Stimulated activated CD4-positive, alpha-beta T cell treated with anti-CD3 and anti-CD28 coated beads, Interleukin-4, amount 100 ng/mL, for 48 hours (primary cell): ENCODE measurements at places on chromosomes 4 and X.

GRCh38 chr4:13527192-13527980 lies 16.9 kb downstream of the NKX3-2 start:
- no peak for DNase-seq

DNA sequence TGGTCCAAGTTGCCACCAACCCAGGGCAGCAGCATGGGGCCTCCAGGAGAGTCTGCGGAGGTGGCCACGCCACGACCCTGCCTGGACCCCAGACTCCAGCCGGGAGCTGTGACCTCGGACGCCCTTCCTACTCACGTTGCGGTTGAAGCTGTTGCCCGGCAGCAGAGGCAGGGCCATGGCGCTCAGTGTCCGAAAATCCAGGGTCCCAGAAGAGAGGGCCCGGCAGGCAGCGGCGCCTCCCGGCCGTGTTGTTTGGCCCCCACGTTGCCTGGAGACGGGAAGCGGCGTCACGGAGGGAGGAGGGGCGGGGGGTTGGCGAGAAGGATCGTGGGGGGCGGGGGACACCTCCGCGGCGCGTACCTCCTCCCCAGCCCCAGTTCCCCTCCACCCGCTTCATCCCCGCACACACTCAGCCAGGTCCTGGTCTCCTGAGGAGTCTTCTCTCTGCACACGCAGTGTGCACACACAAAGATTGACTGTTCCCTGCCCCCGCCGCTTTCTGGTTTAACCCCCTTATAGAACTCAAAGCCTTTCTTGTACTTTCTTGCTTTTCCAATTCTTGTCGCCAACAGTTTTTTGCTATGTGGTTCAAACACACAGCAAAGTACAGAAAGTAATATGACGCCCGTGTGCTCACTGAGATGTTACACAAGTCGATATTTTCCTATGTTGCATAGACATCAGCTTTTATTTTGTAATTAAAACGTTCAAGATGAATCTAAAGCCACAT lies at the start of gene EFHC2:
EFHC2 (minus strand) TSS at position 261 of the 730 bp plus-strand sequence; CDS start at position 177, 84 bp downstream.
- peak; percentile 16 for DNase-seq

- no peak for DNase-seq
These were observed 506.6 kb upstream of the AGA start for GRCh38 chr4:177948853-177949252.

- no peak for DNase-seq
These were observed 52.1 kb downstream of the TMEM165 start for GRCh38 chr4:55447831-55448230.

GRCh38 chrX:97845451-97845850 lies 961.7 kb downstream of the RPA4 start:
- no peak for DNase-seq

DNA sequence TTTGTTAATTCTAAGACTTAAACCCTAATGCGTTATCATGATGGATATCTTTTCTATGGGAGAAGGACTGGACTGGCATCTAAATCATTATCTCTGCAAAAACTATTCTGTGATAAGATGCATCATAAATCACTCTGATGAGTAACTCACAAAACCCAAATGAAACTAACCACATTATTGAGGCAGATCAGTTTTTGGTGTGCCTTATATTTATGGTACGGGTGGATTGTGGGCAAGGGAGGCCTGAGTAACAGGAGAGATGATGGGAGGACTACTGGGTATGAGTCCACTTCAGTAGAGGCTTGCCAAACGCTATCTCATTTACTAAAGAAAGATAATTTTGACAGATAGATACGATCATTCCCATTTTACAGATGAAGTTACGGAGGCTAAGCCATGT lies 66.4 kb upstream of the GUCY1A1 start:
- no peak for DNase-seq

DNA sequence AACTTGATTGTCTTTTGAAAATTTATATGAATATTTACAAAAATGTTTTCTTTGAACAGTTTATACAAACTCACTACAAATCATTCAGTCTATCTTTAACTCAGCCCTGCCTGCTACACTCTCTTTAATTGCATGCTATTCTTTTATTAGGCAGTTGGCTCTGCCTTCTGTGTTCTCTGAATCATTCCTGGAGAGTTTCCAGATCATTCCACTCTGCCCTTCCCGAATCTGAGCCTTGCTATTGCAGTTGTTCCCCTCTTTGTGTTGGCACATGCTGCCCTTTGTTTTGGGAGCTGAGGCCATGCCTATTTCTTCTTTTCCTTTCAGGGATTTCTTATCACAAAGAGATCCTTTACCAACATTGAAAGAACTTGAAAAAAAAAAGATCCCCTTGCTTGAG lies 8.7 kb upstream of the TECRL start:
- no peak for DNase-seq
